8988T (cell line): ENCODE measurements at places on chromosomes 1 and 21.

GRCh38 chr1:49229555-49229954, 452.9 kb upstream of the BEND5 start:
- DNase-seq, result no peak

DNA sequence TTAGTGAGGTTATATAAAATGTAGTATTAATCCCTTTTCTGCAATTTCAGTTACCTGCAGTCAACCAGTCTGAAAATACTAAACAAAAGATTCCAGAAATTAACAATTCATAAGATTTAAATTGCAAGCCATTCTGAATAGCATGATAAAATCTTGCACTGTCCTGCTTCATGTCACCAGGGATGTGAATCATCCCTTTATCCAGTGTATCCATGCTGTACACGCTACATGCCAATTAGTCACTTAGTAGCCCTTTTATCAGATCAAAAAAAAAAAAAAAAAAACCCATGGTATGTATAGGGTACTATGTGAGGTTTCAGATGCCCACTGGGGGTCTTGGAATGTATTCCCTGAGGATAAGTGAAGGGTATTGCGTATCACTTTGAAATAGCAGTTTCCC, 191.3 kb upstream of the HP1BP3 start:
- no peak for DNase-seq

DNA sequence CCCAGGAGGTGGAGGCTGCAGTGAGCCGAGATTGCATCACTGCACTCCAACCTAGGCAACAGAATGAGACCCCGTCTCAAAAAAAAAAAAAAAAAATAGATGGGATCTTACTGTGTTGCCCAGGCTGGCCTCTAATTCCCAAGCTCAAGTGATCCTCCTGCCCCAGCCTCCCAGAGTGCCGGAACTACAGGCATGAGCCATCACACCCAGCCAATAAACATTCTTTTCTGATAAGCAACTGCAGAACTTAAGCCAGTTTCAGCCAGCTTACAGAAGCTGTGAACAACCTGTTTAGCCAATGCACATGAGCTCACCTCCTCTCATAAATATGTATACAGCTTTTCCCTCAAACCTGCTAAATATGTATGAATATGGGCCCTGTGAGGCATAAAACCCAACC, 3.1 kb upstream of the MIIP start:
- DNase-seq, result no peak

GRCh38 chr1:207991583-207992026, 80.7 kb upstream of the CD34 start:
- DNase-seq, result no peak

DNA sequence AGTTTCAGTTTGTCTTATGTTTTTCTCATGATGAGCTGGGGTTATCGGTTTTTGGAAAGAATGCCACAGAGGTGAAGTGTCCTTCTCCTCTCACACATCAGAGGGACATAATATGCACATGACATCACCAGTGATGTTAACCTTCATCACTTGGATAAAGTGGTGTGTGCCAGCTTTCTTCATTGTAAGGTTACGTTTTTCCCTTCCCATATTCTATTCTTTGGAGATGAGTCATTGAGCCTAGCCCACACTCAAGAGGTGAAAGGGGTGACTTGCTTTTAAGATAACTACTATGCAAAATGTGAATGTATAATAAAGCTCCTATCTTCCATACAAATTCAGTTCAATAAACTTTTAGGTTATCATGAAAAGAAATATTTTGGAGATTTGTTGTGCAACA, 36.7 kb upstream of the MAGI3 start:
- no peak for DNase-seq

- DNase-seq, result no peak
Measured at GRCh38 chr1:98316286-98316905, 345.1 kb upstream of the SNX7 start.

- no peak for DNase-seq
Measured at GRCh38 chr1:154730259-154730658, 122.3 kb upstream of the ADAR start.

DNA sequence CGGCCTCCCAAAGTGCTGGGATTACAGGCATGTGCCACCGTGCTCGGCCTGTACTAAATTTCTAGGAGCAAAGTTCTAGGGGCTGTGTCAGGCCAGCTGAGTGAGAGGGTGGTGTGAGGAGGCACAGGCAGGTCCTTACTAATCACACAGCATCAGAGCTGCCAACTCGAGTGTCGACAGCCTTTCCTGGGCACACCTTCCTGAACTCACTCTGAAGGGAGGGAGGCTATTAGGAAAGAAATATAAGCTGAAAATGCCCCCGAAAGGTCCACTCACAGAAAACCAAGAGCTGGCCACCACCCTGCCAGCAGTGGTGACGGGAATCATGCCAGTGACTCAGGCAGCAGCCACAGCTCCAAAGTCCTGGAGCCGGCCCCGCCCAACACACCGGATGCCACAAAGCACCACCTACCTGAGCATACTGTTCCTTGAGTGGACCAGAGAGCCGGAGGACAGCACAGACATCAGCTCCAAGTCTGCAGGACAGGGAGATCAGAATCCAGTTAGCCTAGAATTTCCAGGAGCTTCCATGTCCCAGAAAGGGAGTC, 4.5 kb downstream of the PMVK start:
- peak; percentile 69 for DNase-seq

GRCh38 chr1:199396456-199396855, 631.1 kb upstream of the NR5A2 start:
- no peak for DNase-seq

DNA sequence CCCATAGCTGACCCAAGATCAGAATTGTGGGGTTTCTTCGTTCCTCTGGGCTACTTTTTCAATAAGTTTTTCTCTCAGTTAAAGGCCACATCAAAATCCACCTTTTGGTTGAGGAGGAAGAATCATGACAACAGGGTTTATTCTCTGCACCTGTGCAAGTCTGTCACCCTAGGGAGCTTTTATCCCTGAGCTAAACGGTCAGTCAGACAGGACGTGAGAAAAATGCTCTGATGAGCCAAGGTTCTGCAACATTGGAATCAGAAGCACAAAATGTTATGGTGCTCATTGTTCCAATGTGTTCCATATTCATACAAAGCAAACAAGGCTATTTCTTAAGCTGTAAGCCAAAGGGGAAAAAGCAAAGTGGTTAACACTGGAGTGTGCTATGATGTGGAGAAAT, 7.4 kb upstream of the ERICH3 start:
- no peak for DNase-seq

- DNase-seq, result no peak
Measured at GRCh38 chr1:10900251-10900651, 103.8 kb upstream of the CASZ1 start.

DNA sequence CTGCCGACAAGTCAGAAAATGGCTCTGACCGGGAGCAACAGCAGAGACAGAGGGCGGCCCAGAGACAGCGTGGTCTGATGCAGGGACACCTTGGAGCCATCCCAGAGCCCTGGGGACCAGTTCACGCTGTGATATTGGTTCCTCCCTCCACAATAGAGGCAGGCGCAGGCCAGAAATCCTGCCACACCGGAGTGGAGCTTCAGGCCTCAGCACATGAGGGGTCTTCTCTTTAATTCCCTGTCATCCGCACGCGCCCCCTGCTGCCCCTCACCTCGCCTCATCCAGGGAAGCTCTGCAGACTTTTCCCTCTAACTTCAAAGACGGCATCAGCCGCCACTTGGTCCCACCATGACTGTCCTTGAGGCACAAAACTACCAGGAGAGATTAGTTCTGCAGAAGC, 75.5 kb upstream of the ANGPTL1 start:
- no peak for DNase-seq
